Activated CD8-positive, alpha-beta T cell treated with anti-CD3 and anti-CD28 coated beads, Interleukin-2, amount 10 ng/mL, durations not matched to agents 7 days and 5 days (primary cell): ENCODE measurements at places on chromosomes 6 and 20. TPM values are rescaled to one million over a fixed set of nuclear protein-coding genes. Genes with fewer than 3 reads are reported as not detected.

BPIFB2 gene
- total RNA-seq = not detected

ZNF165 gene
- total RNA-seq = 0.97 TPM

NKAIN4 gene
- not detected for total RNA-seq

DNA sequence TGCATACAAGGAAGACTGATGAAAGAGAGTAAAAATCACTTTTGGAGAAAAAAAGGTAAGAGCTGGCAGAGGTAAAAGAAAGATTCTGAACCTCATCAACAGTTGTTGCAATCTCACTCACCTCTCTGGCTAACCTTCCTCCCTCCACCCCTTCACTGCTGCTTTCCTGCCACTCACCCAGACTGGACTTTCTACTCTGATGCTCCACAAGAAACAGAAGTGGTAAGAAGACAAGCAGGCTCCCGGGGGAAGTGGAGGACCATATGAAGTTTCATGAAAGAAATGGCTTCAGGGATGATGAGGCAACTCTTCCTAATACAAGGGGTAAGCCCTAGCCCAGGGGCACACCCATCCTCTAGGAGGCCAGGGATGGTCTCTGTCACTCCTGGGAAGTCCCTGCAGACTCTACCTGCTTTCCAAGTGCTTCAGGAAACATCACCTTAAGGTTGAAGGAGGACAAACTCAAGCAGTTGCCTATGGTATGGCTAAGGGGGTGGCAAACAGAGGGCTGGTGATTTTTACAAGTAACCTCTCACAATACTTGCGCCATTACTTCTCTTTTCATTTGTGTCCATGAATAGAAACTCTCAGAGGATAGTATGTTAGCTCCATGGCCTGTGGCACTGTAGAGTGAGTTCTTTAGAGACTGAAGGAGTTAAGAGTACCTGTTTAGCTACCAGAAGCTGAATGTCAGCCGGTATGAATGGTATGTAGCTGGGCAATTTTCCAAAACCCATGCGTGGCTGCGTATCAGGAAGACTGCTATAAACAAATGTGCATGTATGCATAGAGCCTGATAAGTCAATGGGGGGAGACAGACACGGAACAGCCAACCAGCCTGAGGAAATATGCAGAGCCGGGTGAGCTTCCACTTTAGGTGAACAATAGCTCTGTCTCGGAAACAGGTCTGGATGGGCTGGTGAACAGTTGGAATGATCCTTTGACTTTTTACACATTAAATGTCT lies 112.0 kb downstream of the BACH2 start:
- H3K27ac ChIP-seq = peak overlapping the region; percentile 81
- H3K36me3 ChIP-seq = peaks cover 36% of the 10 kb centered on the region
- H3K4me1 ChIP-seq = peaks cover 76% of the 10 kb centered on the region
- peak overlapping the region; percentile 61 for H3K4me3 ChIP-seq

DNA sequence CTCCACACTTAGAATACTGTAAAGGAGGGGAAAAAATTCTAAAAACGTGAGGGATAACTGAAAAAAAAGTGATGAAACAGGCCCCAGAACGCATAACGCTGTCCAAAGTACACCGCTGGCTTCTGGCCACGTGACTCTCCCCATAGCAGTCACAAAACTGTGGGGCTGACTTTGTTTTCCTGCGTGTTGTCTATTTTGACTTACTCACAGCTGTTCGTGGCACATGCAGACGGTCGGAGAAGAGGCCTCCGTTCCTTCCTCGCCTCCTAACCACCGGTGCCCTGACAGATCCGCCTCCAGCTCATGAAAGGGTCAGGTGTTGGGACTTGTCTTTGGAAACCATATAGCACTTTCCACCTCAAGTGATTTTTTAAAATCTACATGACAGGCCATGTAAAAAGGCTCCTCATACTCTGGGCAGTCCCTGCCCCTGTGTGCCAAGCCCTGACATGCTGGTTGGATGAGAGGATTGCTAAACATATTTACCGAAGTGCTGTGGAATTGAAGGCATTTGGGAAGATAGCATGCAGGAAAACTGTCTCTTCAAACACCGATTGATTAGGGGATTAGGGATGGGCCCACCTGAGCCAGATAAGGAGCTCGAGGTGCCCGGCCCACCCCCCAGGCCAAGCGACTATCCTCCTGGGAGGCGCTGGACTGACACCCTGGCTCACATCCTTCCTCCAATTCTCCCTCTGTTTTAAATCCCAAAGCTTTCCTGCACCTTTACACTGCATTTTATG lies 54.8 kb downstream of the DACT2 start:
- no peak overlapping the region for H3K27ac ChIP-seq
- no peaks in the 10 kb centered on the region for H3K27me3 ChIP-seq
- H3K4me1 ChIP-seq = no peaks in the 10 kb centered on the region
- H3K36me3 ChIP-seq = no peaks in the 10 kb centered on the region
- no peak for DNase-seq
- H3K4me3 ChIP-seq = no peak overlapping the region

- H3K27me3 ChIP-seq = no peaks in the 10 kb centered on the region
- peaks cover 33% of the 10 kb centered on the region for H3K4me1 ChIP-seq
Observed at GRCh38 chr6:18391023-18391422, 3.9 kb downstream of the RNF144B start.
